ENCODE measurements at places on chromosomes 13 and 19. TPM values are rescaled to one million over a fixed set of nuclear protein-coding genes. Genes with fewer than 3 reads are reported as not detected.

Gene ZNF546
- 2.2 TPM for total RNA-seq

Gene CBLC
- total RNA-seq = not detected

Gene TUBB4A
- 6.0 TPM for total RNA-seq

Gene DDX49
- 46.0 TPM for total RNA-seq

Gene FBXO27
- 3.8 TPM for total RNA-seq

Gene OR10H1
- not detected for total RNA-seq

Gene FLT3
- total RNA-seq = not detected

Gene MYCBP2
- 26.4 TPM for total RNA-seq

Gene TEX101
- not detected for total RNA-seq

Gene KRTDAP
- total RNA-seq = not detected

Gene ZNF773
- total RNA-seq = 7.4 TPM

Gene TTC9B
- 0.61 TPM for total RNA-seq

Gene ZNF677
- total RNA-seq = not detected

Gene LYL1
- 0.71 TPM for total RNA-seq

Gene ALKBH7
- 37.3 TPM for total RNA-seq

Gene ZNF444
- total RNA-seq = 28.5 TPM

Gene MUC16
- 0.06 TPM for total RNA-seq

Gene PSG3
- 0.09 TPM for total RNA-seq

Gene EBI3
- total RNA-seq = 3.4 TPM

Gene MEX3D
- 11.3 TPM for total RNA-seq

Gene SNRNP70
- total RNA-seq = 311 TPM

Gene MYPOP
- 10.1 TPM for total RNA-seq

Gene PDE4C
- total RNA-seq = 0.20 TPM

Gene KLK15
- total RNA-seq = not detected

Gene C19orf85
- not detected for total RNA-seq

Gene UBE2L5
- total RNA-seq = not detected

Gene OR7A5
- total RNA-seq = not detected

Gene ZNF573
- 1.6 TPM for total RNA-seq

Gene RFPL4A
- 0.84 TPM for total RNA-seq
